ENCODE measurements at places on chromosomes 7 and 10. TPM values are rescaled to one million over a fixed set of nuclear protein-coding genes. Genes with fewer than 3 reads are reported as not detected.

The NKX2-3 gene
- total RNA-seq: 0.24 TPM

The DNAJC30 gene
- 3.0 TPM for total RNA-seq

The ST8SIA6 gene
- total RNA-seq: 0.24 TPM

The SPDYE2 gene
- not detected for total RNA-seq

The ABCB1 gene
- 23.2 TPM for total RNA-seq

The COX19 gene
- total RNA-seq: 11.6 TPM

The FKBP6 gene
- total RNA-seq: 0.12 TPM

The TRIM73 gene
- total RNA-seq: 0.72 TPM

The CCDC6 gene
- total RNA-seq: 49.8 TPM

The CDNF gene
- 7.6 TPM for total RNA-seq

Measured in hepatocyte (in vitro differentiated cells).